LHCN-M2 (cell line): ENCODE measurements at places on chromosomes 11 and 22. TPM values are rescaled to one million over a fixed set of nuclear protein-coding genes. Genes with fewer than 3 reads are reported as not detected.

HORMAD2 gene
- total RNA-seq: not detected in 2 replicates

TBX1 gene
- 13.0 and 16.7 TPM in 2 replicates for total RNA-seq

DNA sequence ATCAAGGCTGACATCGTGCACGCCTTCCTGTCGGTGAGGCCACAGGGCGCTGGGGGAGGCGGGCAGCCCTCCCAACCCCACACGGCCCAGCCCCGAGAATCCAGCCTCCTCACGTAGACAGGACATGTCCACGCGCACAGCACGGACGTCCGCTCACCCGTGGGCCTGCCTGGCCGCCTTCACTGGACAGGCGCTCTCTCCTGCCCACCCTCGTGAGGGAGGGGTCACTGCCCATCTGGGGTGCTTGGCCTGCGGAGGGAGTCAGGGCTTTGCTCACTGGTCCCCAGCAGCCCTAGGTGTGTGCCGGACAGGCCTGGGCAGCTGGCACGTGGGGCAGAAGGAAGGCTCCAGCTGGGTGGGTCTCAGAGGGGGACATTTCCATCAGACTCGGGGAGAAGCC is 32.0 kb downstream of the MOB2 start:
- DNase-seq: no peak

- DNase-seq: peak; percentile 18
Observed at GRCh38 chr11:46414879-46415278, 23.3 kb upstream of the CHRM4 start.

DNA sequence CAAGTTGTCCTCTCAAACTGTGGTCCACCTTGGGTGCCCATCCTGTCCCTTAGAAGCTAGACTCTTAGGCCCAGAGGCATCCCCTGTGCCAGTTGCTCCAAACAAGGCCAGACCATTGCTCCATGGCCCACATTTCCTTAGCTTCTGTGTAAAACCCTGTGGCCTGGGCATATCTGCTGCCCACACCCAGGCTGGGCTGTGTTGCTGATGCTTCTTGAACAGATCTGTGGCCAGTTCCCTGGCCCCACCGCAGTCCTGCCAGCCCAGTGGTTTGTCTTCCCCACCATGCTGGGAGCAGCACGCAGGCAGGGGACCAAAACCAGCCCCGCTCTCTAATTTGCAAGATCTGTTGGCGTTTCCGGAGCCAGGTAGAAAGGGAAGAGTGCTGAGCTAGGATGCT is 72.2 kb downstream of the CSNK2A3 start:
- DNase-seq: no peak

DNA sequence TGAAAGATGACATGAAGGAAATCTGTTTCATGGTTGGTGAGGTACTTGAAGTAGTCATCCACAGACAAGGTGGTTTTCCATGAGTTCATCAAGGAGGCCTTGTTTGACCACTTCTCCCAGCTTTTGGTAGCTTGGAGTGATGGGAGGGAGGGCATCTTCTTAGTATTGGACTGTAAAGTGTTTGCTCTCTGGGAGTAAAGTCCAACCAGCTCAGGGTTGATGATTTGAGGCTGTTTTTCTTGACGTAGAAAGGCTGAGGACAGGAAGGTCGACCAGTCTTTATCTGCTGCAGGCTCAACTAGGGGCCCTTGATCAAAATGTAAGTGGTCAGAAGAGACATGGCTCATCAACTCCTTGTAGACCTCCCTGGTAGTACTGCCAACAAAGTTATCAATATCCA is 1.7 kb downstream of the CCDC87 start:
- no peak for DNase-seq

DNA sequence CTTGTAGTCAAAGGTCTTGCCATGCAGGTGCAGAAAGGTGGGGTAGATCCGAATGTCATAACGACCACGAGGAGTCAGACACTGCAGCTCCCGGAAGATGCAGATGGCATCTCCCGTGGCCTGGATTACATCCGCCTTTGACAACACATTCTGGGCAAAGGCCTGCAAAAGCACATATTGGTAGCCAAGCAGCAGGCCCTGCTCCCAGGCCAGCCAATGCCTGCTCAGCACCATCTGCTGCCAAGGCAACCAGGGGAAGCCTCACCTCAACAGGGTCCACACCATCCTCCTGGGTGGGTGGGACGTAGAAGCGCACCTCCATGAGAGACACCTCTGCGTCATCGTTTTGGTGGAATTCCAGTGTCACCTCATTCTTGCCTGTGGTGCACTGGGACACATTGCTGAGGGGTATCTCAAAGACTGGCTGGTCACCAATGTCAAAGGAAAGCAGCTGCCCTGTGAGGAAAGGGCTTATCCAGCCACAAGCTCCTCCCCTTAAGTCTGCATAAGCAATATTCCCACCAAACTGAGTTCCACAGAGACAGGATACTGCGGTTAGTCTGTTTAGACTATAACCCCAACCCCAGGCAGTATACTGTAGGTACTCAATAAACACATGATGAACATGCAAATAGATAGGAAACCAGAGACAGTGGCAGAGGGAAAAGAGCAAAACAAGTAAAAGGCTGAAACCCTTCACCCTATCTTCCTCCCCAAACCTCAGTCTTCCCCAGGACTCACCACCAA is 2.8 kb downstream of the SSRP1 start:
- DNase-seq: no peak

GRCh38 chr11:34002420-34002819 is 49.1 kb upstream of the CAPRIN1 start:
- DNase-seq: no peak

DNA sequence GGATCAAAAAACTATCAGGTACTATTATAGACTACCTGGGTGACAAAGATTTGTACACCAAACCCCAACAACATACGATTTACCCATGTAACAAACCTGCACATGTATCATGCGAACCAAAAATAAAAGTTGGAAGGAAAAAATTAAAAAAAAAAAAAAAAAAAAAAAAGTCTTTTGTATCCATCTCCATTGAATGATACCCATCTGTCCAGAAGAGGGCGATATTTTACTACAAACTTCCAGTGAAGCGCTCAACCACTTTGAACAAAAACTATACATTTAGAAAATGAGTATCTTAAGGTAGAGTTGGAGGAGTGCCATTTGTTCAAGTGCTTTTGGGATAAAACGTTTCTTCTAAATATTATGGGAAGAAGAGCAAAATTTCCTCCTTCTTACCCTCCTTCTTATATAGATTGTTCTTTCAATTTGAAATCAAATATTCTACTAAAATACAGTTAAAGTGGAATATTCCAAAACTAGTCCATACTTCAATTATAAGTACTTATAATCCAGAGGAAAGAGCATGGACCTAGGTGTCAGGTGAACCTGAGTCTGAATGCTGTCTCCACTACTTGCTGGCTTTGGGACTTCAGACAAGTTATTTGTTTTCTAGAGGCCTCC is 23.3 kb downstream of the ARL14EP start:
- DNase-seq: peak; percentile 48

DNA sequence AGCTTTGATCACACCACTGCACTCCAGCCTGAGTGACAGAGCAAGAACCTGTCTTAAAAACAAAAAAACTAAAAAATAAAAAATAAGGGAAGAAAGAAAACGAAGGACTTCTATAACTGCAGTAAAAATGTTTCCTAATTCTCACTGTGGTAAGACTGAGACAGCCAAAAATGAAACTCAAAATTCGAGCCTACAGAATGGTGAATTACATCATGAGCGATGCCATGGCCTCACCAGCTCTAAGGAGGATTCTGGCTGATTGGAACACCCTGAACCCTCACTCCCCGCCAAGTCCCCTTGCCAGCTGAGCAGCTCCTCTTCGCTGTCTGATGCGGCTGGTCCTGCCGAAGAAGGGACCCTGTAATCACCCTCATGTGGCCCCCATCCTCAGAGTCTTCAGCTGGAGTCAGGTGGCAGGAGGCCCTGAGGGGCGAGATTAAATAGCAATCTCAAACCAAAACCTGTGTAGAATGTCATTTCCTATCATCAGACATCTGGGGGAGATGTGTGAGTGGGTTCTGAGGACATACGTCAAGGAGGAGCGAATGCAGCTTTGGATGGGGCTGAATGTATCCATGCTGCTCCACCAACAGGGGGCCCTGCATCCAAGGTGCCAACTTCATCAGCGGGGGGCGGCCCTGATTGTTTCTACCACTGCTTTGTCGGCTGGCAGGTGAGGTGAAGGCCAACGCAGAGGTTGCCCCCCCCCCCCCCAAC is 29.2 kb downstream of the PDGFB start:
- no peak for DNase-seq

GRCh38 chr11:79663017-79663416 is 222.2 kb upstream of the TENM4 start:
- DNase-seq: no peak
